Uterus (tissue), 4 donors: ENCODE measurements at places on chromosomes 5 and 9. TPM values are rescaled to one million over a fixed set of nuclear protein-coding genes. Genes with fewer than 3 reads are reported as not detected.

DNA sequence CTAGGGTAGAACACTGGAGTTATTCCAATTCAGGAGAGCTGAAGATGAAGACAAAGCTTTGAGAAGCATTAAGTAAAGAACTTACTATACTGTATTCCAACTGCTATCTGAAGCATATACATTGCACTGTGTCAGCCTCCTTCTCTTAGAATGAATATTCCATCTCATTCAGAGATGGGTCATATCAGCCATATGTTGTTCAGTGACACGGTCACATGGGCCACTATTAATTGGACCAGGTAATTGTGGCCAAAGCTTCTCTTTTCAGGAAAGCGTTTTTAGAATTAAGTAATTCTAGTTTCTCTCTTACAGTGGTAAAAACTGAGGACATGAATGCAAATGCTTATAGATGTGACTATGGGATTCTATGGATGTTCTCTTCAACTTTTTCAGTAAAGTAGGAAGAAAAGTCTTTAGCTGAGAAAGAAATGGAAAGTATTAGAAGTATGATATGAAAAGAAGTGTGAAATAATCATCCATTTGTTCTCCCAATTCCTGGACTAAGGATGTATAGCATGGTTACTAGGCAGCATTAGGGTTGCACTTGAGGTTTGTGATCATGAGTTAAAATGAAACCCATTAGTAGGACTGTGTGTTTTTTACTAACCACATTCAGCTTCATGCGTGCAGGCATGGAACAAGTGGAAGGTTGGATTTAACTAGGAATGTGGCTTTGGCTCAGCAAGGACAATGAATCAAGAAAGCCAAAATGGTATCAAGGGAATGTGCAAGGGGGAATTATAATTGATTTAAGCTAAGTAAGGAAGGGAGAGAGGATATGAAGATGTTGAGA, 40.9 kb downstream of the CETN3 start:
- no peaks in the 10 kb centered on the region for H3K4me1 ChIP-seq
- no peak overlapping the region for H3K4me3 ChIP-seq
- H3K27me3 ChIP-seq, result no peaks in the 10 kb centered on the region
- no peak for DNase-seq

- H3K4me3 ChIP-seq, result no peak overlapping the region
- no peaks in the 10 kb centered on the region for H3K36me3 ChIP-seq
- H3K27ac ChIP-seq, result no peak overlapping the region
- H3K4me1 ChIP-seq, result no peaks in the 10 kb centered on the region
- DNase-seq, result no peak
Observed at GRCh38 chr5:138460032-138460693, 5.1 kb upstream of the EGR1 start.

DNA sequence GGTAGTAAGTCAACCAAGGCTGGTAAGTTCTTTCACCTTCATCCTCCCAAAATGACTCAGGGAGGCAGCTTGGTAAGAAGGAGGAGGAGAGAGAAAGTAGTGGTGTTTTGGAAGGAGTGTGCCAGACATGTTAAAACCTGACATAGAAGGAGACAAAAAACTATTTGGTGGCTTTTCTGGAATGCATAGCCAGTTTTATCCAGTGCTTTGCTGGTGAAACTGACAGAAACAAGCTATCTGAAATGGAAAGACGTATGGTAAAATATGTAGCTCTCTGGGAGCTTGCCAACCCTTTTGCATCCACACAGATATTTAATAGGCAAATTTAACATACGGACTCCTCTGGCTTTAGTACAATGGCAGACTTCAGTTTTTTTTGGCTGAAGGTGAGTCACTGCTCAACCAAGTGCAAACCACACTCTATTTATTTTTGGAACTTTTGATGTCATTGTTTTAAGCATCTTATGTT, 45.4 kb downstream of the RAB14 start:
- H3K27me3 ChIP-seq, result no peaks in the 10 kb centered on the region
- no peaks in the 10 kb centered on the region for H3K4me1 ChIP-seq
- H3K36me3 ChIP-seq, result peaks cover 4% of the 10 kb centered on the region
- DNase-seq, result no peak
- no peak overlapping the region for H3K4me3 ChIP-seq

DNA sequence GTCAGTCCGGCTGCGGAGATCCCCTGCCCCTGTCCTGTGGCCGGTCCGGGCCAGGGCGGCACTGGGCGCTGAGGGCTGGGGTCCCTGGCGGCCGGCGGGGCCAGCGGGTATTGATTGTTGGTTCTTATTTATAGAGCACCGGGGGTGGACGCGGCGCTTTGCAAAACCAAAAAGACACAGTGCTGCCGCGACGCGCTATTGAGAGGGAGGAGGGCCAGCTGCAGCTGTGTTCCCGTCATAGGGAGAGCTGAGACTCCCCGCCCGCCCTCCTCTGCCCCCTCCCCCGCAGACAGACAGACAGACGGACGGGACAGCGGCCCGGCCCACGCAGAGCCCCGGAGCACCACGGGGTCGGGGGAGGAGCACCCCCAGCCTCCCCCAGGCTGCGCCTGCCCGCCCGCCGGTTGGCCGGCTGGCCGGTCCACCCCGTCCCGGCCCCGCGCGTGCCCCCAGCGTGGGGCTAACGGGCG, 2.5 kb downstream of the LRRC26 start:
- no peak overlapping the region for H3K27ac ChIP-seq
- peaks cover 64% of the 10 kb centered on the region for H3K27me3 ChIP-seq
- H3K36me3 ChIP-seq, result no peaks in the 10 kb centered on the region
- no peak for DNase-seq
- no peak overlapping the region for H3K4me3 ChIP-seq
- peaks cover 4% of the 10 kb centered on the region for H3K4me1 ChIP-seq

GRCh38 chr5:97714424-97714823, 531.4 kb upstream of the RIOK2 start:
- H3K4me1 ChIP-seq, result no peaks in the 10 kb centered on the region
- no peak for DNase-seq
- no peaks in the 10 kb centered on the region for H3K27me3 ChIP-seq

GRCh38 chr9:27628311-27628710, 55.0 kb upstream of the C9orf72 start:
- H3K36me3 ChIP-seq, result no peaks in the 10 kb centered on the region
- DNase-seq, result no peak
- H3K27me3 ChIP-seq, result no peaks in the 10 kb centered on the region
- no peaks in the 10 kb centered on the region for H3K4me1 ChIP-seq
- no peak overlapping the region for H3K4me3 ChIP-seq

DNA sequence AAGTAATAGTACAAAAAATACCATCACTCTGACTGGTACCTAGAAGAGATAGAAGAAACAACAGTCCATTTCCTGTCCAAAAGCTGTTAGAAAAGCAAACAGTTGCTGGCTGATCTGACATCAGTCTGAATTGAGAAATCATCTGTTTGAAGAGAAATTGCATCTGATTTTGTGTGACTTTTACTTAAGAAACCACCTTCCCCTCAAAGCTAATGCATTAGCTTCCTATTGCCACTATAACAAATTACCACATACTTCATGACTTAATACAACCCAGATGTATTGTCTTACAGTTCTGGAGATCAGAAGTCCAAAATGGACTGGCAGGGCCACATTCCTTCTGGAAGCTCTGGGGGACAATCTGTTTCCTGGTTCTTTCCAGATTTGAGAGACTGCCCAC, 385.9 kb upstream of the TLE4 start:
- H3K27me3 ChIP-seq, result no peaks in the 10 kb centered on the region
- H3K36me3 ChIP-seq, result no peaks in the 10 kb centered on the region
- no peak overlapping the region for H3K27ac ChIP-seq
- no peaks in the 10 kb centered on the region for H3K4me1 ChIP-seq

DNA sequence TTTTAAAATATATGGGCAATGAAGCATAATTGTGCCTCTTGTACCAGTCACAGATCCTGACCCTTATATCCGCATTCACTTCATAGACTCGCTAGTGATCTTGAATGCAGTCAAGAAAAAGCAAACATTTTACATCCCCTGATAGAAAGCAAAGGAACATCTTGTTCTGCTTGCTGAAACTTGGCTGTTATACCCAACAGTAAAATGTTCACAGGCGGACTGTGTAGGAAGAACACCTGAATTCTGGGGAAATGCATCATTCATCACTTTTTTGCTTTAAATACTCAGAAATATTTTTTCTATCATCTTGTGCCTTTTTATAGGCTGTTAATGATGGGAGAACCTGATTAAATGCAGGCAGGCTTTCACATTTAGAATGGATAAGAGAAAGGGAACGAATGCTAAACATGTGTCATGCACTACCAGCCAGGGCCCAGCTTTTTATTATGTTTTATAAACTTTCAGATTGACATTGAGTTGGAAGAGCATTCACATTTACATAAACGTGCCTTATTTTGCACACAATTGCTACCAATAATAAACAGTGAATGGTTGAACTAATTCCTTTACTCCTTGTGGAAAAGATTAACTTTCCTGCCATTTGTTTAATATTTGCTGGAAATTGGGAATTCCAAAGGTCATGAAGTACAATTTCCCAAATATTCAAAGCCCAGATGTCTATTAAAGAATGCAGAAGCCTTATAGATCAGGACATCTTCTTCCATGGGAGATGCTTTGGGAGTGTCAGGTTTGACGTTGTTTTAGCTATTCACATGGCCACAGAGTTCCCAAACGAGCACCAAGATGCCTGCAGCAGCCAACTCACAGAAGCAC, 756.2 kb downstream of the TLE1 start:
- no peaks in the 10 kb centered on the region for H3K36me3 ChIP-seq
- no peak for DNase-seq
- no peaks in the 10 kb centered on the region for H3K27me3 ChIP-seq

The GRPEL2 gene
- 21.8 TPM for total RNA-seq

The PRDM9 gene
- not detected for total RNA-seq

DNA sequence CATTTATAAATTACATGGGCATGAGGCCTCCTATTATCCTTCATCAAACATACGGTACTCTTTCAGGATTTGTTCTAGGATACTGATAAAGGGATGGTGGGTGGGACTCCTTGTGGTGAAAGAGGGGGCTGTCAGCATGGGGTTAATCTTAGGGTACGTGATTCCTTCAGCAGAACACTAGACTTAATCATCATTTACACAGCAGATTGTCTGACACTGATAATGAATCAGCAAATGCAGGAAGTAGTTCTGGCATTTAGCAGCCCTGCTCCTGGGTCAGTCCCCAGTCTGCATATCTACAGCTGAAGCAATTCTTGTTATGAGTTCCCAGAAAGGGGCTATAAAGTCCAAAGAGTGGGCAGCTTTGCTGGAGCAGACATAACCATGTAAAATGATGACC, 384.6 kb downstream of the SPOCK1 start:
- H3K4me3 ChIP-seq, result no peak overlapping the region
- no peak for DNase-seq
- no peak overlapping the region for H3K27ac ChIP-seq
- H3K27me3 ChIP-seq, result no peaks in the 10 kb centered on the region
- H3K36me3 ChIP-seq, result no peaks in the 10 kb centered on the region

DNA sequence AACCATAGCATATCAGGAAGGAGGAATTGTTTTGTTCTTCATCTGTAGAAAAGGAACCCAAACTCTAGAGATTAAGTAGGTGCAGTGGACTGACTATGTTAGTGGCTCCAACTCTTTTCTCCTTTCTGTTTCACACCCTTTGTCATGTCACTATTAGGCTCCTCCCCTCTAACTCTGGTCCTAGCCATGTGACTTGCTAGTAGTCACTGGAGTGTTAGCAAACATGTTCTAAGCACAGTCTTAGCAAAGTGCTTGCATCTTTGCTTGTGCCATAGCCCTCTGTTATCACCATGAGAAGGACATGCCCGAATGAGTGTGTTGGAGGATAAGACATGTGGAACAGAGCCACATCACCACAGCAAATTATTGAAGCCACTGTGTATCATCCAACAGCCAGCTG, 55.4 kb upstream of the PPP3R2 start:
- no peak for DNase-seq
- no peak overlapping the region for H3K27ac ChIP-seq
- H3K36me3 ChIP-seq, result no peaks in the 10 kb centered on the region
- no peaks in the 10 kb centered on the region for H3K27me3 ChIP-seq
- H3K4me1 ChIP-seq, result no peaks in the 10 kb centered on the region

GRCh38 chr5:86360801-86361200, 256.9 kb upstream of the COX7C start:
- H3K36me3 ChIP-seq, result no peaks in the 10 kb centered on the region
- no peaks in the 10 kb centered on the region for H3K27me3 ChIP-seq
- H3K4me1 ChIP-seq, result no peaks in the 10 kb centered on the region
- no peak overlapping the region for H3K4me3 ChIP-seq

- H3K4me1 ChIP-seq, result no peaks in the 10 kb centered on the region
- no peaks in the 10 kb centered on the region for H3K27me3 ChIP-seq
- DNase-seq, result no peak
- no peaks in the 10 kb centered on the region for H3K36me3 ChIP-seq
Observed at GRCh38 chr5:137279521-137280231, 219.4 kb downstream of the SPOCK1 start.

DNA sequence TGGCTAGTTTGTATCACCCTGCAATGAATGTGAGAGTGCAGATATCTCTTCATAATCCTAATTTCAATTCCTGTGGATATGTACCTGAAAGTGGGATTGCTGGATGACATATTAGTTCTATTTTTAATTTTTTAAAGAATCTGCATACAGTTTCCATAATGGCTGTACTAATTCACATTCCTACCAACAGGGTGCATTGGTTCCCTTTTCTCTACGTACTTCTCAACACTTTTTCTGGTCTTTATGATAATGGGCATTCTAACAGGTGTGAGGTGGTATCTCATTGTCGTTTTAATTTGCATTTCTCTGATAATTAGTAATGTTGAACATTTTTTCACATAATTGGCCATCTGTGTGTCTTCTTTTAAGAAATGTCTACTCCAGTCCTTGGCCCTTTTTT, 927.5 kb downstream of the DTWD2 start:
- no peaks in the 10 kb centered on the region for H3K36me3 ChIP-seq
- no peak overlapping the region for H3K4me3 ChIP-seq
- no peak for DNase-seq

DNA sequence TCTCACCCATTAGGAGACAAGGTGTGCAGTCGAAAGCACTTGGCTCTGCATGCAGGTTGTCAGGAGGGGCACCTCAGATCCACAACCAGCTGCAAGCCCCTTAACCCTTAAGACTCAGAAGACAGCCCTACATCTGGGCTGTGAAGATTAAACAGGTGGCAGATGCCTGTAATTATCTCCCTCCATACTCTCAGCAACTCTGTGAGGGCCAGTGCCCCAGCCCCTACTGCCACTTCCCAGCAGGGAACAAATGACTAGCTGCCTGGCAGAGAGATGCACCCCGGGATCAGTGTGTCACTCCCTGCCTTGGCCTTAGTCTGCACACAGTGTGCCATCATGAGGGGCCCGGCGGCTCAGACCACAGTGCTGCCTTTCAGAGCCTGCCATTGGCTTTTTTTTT, 42.0 kb downstream of the CRB2 start:
- no peaks in the 10 kb centered on the region for H3K36me3 ChIP-seq
- no peak overlapping the region for H3K27ac ChIP-seq
- H3K27me3 ChIP-seq, result no peaks in the 10 kb centered on the region

GRCh38 chr5:3105581-3105980, 354.1 kb upstream of the IRX2 start:
- no peak overlapping the region for H3K4me3 ChIP-seq
- no peaks in the 10 kb centered on the region for H3K27me3 ChIP-seq
- no peaks in the 10 kb centered on the region for H3K4me1 ChIP-seq
- H3K36me3 ChIP-seq, result no peaks in the 10 kb centered on the region

DNA sequence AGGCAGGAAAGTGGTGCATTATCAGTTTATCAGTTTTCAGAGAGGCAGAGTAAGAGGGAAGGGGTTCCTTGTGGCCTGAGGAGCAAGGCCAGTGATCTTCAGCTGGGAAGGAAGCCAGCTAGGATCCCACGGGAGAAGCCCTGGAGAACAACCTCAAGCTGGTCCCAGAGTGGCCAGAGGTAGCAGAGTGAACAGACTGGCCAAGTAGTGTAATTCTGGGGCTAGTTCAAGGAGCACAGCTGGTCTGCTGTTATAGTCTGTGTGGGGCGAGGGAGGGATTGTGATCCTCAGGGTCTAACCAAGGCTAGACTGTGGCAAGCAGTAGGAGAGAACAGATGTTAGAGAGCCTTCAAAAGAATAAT, 164.6 kb downstream of the CARTPT start:
- no peak overlapping the region for H3K4me3 ChIP-seq
- no peak for DNase-seq
- H3K36me3 ChIP-seq, result no peaks in the 10 kb centered on the region
- no peak overlapping the region for H3K27ac ChIP-seq
